Kidney epithelial cell (primary cell): ENCODE measurements at places on chromosomes 16 and 17.
A peak's percentile ranks its signal among the peaks of the same experiment; 100 is the strongest.

DNA sequence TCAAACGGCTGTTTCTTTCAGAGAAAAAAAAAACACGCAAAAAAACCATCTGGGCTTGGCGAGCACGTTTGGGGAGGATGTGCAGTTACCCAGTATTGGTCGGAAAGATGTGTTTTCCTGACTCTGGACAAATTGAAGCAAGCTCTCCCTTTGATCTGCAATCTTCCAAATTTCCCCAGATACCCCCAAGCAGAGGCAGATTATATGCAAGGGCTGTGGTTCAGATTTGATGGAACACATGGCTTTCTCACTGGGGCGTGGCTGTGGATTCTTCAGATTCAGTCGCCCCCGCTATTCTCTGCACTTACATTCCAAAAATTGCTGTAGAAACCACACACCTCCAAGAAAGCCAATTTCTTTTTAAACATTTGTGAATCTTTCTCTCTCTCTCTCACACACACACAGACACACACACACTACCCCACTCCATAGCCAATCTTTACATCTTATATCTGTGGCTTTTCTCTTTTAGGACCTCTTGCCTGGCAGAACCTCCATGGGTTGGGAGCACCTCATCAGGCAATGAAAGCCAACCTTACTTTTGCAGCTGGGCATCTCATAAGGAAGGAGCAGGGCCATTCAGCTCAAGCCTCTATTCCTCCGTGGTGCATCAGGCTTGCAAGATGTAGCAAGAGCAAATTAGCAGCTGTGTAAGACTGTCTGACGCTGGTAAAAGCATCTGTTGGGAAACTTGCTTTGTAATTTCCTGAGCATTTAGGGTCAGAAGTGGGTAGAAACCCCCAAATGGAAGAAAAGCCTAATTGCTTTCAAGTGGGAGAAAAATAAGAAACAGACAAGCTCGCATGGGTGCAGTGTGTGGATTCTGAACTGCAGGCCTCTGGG is 103.9 kb upstream of the FAM20A start:
- DNase-seq, result no peak

DNA sequence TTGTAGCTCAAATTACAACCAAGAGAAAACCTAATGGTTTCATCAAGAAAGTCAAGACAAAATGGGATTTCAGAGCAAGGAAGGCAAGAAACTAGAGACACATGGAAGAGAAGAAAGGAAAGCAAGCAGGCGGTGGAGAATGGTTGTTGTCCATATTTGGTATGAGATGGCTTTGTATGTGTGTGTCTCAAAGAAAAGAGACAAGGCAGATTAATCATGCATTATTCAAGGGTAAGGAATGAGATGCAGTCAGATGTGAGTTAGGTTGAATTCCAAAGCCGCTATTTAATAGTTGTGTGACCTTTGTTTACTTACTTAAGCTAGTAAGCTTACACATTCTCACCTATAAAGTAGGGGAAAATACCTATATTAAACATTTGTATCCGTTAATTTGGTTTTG is 1029.6 kb downstream of the CDH11 start:
- peak; percentile 70 for DNase-seq

DNA sequence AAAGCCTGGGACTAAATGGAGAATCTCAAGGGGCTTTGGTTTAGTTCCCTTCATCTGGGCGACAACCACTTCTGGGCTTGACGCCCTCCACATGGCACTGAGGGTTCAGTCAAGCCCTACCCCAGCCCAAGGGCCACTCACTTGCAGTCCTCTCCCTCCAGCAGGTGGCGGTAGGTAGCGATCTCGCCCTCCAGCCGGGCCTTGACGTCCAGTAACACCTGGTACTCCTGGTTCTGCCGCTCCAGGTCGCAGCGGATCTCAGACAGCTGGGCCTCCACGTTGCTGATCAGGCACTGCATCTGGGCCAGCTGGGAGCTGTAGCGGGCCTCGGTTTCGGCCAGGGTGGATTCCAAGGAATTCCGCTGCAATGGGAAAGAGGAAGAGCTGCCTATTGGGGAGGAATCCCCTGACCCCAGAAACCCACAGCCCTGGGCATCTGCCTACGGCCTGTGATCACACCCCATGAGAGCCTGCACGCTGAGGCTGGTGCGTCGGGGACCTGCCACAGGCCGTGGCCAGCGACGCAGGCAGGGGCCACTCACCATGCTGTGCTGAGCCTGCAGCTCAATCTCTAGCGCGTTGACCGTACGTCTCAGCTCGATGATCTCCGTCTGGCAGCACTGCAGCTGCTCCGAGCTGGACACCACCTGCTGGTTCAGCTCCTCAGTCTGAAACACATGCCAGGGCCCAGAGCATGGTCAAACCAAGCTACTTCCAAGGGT is 2.7 kb downstream of the KRT36 start:
- no peak for DNase-seq

DNA sequence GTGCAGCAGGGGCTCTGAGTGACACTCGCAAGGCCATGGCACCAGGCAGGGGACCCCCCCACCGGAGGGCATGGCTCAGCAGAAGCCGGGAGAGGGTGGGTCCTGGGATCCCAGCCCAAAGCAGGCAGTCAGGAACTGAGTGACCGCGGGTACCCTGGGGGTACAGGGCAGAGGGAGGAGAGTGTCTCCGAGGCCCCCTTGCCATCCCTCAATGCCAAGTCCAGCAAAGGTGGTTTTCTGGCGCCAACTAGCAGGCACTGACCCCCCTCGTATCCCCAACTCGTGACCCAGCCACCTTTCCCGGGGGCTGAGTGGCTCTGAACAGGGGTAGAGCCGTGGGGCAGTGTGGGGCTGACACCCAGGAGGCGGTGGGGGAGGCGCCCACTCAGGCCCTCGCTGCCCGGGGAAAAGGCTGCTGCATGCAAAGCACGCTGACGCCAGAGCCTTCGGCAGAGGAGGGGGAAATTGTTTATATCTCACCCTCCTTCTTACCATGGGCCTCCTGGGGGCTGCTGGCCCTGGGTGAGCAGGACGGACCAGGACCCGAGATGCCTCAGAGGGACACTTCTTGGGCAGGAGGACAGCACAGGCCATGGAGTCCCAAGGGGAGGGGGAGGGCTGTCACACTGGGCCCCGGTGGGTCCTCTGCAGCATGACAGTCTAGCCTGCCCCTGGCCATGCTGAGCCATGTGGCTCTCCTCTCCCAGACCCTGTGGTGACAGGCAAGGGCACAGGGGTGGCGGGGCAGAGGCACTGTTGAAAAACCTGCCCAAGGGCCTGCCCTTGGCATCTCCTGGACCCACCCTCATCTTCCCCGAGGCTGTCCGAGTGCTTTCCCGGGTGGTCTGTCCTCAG is 14.6 kb upstream of the ENPP7 start:
- DNase-seq, result no peak

GRCh38 chr17:41563607-41564170 is 8.2 kb downstream of the KRT9 start:
- no peak for DNase-seq

DNA sequence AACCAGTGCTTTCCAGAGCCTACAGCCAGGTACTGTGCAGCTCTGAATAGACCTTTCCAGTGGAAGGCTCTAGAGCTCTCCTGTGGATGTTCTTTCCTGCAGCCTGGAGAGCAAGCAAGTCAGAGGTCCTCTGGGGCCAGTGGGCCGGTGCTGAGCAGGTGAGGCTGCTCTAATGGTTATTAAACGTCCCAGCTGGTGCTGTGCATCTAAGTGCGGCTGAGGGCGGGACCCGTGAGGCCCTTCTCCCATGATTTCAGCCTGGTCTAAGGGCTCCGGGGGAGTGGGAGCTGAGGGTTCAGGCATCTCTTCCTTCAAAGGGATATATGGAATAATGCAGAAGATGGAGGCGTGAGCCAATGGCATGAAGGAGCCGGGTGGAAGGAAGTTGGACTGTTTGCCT is 83.7 kb upstream of the SDK2 start:
- no peak for DNase-seq

DNA sequence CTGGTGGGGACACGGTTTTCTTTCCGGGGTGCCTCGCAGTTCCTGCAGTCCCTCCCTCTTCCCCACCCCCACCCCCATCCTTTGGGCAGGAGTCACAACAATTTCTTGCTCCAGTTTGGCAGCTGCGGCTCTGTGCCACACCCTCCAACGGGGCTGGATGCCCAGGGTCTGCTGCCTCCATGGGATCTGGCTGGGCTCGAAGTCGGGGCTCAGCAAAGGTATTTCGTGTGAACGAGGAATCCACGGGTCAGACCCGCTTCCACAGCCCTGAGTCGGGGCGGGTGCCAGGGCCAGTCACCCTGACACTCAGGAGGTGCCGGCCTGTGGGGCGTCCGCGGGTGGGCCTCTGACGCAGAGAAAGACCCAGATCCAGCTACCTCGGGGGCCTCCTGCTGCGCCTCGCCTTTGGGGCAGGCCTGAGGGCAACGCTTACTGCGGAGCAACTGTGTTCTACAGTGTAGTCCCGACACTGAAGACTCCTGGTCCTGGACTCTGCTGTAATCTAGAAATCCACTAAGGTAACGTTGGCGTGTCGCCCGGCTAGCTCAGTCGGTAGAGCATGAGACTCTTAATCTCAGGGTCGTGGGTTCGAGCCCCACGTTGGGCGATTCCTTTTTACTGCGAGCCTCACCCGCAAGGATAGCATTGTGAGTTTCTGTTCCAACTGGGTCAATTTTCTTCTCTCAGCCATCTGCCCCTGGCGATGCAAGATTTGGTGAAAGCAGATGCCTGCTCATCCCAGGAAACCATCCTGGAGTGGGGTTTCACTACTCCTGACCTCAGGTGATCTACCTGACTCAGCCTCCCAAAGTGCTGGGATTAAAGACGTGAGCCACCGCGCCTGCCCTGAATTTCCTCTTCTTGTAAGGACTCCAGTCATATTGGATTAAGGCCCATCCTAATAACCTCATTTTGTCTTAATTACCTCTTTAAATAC is 12.6 kb upstream of the OR1F1 start:
- DNase-seq, result no peak
